ENCODE measurements at places on chromosomes 7 and 10. TPM values are rescaled to one million over a fixed set of nuclear protein-coding genes. Genes with fewer than 3 reads are reported as not detected.

CTAGE15 gene
- total RNA-seq, result 2.9 TPM

SFTPA1 gene
- total RNA-seq, result 4.4 TPM

DOCK1 gene
- 55.8 TPM for total RNA-seq

DNA sequence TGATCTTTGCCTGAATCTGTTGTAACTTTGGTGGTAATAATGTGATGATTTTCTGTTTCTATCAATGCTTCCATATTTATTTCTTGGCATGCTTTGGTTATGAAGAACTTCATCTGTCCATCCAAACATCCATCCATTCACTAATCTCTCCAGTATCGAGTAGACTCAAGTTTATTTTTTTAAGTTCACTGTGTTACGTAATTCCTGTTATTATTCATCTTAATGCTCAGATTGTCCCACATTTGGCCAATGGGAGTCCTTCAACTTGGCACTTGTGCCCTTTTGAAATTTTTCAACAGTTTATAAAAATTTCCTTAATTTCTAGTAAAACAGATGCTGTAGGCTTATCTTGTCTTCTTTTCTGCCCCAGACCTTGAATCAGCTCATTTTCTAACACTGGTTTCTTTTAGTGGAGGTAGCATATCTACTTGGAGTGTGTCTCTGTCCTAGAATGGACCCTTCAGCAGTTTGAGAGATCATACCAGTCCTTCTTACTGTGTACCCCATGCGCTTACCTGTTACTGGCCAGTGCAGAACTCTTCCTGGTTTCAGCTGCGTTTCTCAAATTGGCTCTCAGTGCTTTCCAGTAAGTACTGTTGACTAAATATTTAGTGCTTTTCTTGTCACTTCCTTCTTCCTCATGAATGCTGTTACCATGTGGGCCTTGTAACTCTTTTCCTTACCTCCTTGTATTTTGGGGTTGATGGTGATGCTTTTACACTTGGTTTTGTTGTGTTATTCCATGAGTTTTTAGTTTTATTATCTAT lies 100.8 kb downstream of the MLLT10 start:
- no peak for DNase-seq

DNA sequence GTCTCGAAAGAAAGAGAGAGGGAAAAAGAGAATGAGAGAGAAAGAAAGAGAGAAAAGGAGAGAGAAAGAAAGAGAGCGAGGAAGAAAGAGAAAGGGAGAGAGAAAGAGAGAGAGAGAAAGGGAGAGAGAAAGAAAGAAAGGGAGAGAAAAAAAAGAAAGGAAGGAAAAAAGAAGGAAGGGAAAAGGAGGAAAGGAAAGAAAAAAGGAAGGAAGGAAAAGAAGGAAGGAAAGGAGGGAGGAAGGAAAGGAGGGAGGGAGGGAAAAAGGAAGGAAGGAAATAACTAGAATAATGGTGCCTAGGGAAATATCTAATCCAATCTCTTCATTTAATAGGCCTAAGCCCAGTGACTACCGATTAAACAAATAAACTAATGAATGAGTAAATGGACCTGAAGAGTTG lies 85.4 kb upstream of the LYZL1 start:
- DNase-seq, result no peak
